NCI-H446 (cell line): ENCODE measurements at places on chromosomes 16 and 17.

DNA sequence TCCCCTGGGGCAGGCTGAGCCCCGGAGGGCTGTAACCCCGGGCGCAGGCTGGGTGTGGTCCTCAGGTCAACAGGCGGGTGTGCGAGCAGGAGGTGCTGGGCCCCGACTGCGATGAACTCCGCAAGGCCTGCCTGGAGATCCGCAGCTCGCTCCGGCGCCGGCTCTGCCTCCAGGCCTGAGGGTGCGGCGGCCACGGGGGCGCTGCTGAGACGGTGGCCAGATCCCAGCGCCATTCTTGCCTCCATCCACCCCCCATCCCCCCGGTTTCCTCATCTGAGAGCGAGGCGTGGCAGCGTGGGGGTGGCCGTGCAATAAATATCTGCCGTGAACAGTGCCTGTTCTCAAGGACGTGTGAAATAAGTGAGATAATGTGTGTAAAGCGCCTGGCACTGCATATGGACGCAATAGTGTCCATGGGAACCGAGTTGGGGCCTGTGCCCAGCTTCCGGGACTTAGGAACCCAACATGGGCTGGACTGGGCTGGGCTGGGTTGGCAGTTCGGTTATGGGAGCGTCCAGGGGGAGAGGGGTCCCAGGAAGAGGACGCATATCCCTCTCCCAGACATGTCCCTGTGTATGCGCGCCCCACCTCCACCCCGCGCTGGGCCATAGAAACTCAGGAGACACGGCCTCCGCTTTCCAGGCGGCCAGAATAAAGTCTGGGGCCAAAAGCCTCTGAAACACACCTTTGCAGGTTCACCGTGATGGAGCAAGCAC lies 15.0 kb downstream of the ZNF213 start:
- no peak for DNase-seq

DNA sequence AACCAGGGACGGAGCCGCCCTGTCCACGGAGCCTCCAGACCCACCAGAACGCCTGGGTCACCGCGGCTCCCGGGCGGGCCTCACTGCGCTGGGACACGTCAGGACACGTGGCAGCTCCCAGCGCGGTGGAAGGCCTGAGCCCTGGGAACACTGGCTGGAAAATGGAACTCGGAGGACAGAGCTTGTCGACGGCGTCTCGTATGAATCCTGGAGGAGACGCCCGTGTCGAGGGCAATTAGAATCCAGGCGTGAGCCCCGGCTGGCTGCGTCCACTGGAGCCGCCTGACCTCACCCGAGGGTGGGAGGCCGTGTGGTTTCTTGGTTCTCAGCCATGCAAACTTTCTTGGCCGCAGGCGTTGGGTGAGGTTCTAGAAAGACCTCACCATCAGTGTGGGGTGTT lies 173.9 kb downstream of the LAT start:
- no peak for DNase-seq

- no peak for DNase-seq
Measured at GRCh38 chr17:40348136-40348504, 16.4 kb downstream of the GJD3 start.

DNA sequence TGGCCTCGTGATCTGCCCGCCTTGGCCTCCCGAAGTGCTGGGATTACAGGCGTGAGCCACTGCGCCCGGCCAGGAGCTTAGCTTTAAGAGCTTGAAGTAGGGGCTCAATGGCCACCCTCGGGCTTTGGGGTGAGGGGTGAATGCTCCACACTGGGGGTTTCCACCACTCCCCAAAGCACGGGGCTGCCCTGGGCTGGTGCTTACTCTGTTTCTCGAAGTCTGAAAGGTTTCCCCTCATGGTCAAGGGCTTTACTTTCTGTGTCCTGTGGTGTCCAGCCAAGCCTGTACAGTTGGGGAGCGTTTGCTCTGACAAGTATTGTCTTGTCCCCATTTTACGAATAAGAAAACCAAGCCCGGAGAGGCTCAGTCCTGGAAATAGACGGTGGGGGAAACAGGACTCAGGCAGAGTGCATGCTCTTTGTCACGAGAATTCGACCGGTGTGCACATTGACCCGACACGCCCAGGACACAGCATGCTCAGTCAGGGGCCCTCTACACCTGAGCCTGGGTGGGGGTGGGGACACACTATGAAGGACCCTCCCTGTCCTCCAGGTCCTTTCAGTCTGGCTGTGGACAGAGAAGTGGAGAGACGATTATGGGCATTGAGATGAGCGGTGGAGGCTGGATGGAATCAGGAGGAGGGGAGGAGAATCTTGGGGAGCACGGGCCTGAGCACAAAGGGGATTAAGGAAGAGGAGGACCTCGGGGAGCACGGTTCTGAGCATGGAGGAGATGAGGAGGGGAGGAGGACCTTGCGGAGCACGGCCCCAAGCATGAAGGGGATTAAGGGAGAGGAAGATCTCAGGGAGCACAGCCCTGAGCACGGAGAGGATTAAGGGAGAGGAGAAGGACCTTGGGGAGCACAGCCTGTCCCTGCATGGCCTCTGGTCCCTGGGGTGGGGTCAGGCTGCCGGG lies 7.5 kb downstream of the CD7 start:
- DNase-seq, result no peak

DNA sequence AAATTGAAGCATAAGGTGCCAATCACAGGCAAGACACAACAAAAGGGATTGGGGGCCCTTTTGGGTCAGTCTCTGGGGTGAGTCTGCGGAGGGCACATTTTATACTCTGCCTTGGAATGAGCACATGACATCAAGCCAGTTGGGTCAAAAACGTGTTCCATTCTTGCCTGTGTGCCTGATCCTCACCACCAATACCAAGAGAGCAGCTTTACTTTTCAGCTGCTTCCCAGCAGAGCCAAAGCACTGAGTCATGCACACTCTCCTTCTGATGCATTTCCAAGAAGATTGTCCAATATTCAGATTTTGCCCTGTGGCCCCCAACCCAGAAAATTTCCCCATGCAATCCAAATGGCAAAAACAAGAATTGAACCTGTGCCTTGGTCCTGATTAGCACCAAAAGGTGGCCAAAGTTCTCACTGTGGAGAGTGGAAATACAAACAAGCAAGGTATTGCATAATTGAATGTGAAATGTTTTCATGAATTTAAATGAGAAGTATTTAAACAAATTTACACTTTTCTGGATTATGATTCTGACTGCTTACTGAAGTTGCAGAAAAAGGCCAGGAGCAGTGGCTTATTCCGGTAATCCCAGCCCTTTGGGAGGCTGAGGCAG lies 217.8 kb upstream of the SOX9 start:
- DNase-seq, result no peak

- no peak for DNase-seq
Measured at GRCh38 chr17:81999587-81999975, 22.2 kb downstream of the ASPSCR1 start.

GRCh38 chr16:85710732-85711131 lies 22.0 kb upstream of the GINS2 start:
- no peak for DNase-seq

DNA sequence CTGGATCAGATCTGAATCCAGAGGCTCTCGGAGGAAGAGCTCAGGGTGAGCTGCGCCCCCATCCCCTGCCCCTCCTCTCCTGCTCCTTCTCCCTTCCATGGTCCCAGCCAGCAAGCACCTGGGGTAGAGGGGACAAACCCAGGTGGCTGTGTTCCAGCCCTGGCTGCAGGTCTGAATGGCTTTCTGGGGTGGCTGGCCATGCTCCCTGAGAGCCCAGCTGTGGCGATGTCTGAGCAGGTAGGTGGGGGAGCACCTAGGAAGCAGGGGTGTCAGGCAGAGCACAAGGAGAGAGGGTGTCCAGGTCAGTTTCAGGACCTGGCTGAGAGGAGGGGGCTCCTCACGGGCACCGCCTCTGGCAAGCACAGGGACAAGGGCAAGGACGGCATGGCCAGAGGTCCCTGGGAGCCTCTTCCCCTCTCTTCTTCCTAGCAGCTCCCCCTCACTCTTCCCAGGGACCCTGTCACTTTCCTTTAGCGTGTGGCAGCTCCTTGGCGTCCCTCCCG lies 310.0 kb downstream of the SEC14L1 start:
- no peak for DNase-seq
